HEK293T (cell line): ENCODE measurements at places on chromosomes 11 and 22.

DNA sequence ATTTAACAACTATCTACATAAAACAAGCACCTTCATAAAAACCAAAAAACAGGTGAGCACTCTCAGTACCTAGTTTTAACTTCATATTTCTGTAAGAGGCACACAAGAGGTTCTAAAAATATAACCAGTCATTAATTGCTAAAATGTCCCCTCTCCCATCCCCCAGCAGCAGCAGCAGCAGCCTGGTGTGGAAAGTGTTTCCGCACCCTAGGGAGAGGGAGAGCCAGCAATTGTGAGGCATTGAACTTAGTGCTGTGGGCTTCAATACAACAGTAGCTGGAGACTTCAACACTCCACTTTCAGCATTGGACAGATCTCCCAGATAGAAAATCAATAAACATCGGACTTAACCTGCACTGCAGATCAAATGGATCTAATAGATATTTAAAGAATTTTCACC lies 1158.5 kb downstream of the JRKL start:
- no peak for DNase-seq

GRCh38 chr11:119865661-119866156 lies 136.7 kb upstream of the NECTIN1 start:
- no peak for DNase-seq

GRCh38 chr11:75810637-75811390 lies 4.2 kb upstream of the UVRAG start:
- DNase-seq = no peak

- DNase-seq = no peak
Observed at GRCh38 chr22:37747715-37748100, 50.9 kb downstream of the TRIOBP start.

- DNase-seq = no peak
Observed at GRCh38 chr11:123457187-123457770, 27.2 kb downstream of the GRAMD1B start.
